ENCODE measurements at places on chromosomes 11 and 22. TPM values are rescaled to one million over a fixed set of nuclear protein-coding genes. Genes with fewer than 3 reads are reported as not detected.

Gene ACTN3
- total RNA-seq, result 0.34 TPM

Gene TIGD3
- 0.64 TPM for total RNA-seq

Gene CCDC116
- 0.51 TPM for total RNA-seq

Gene GRM5
- total RNA-seq, result not detected

Gene MYO18B
- 0.16 TPM for total RNA-seq

Gene SLC43A3
- 49.8 TPM for total RNA-seq

Gene EHF
- 0.37 TPM for total RNA-seq

Gene GAS2
- total RNA-seq, result 9.1 TPM

Gene PHLDA2
- total RNA-seq, result 1.6 TPM

Gene TRIM51
- not detected for total RNA-seq

Gene GTSE1
- total RNA-seq, result 1.3 TPM

Gene NEFH
- 1.6 TPM for total RNA-seq

Gene SIPA1
- total RNA-seq, result 167 TPM

Gene TEX54
- not detected for total RNA-seq

Gene BET1L
- total RNA-seq, result 48.1 TPM

Gene BRSK2
- total RNA-seq, result 0.26 TPM

Gene VSIG10L2
- 3.9 TPM for total RNA-seq

GRCh38 chr22:32528316-32528715 is 53.7 kb downstream of the FBXO7 start:
- DNase-seq, result no peak

GRCh38 chr22:19271856-19272535 is 19.5 kb downstream of the CLTCL1 start:
- DNase-seq, result no peak

GRCh38 chr11:111177037-111177871 is 68.3 kb upstream of the POU2AF2 start:
- DNase-seq, result no peak

DNA sequence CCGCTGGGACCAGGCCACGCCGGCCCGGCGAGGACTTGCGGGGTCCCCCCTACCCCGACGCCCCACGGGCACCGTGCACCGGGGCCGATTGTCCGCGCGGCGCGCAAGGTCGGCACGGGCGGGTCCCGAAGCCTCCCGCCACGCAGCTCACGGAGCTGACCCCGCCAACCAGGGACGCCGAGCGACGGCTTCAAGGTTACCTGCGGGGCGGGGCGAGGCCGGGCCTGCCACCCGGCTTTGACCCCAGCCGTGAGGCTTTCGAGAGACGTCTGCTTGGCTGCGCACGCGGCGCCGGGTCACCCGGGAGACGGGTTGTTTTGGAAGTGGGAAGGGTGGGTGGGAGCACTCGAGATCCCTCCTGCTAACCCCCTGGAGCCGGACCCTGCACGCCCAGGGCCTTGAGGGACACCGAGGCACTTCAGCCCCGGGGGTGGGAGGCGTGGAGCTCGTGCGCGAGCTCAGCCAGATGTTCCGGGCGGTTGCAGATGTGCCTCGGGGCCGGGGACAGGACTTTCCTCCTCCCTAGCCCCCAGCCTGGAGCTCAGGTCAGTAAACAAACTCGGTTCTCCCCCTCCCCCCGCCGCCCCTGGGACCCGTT is 3.2 kb upstream of the WNT11 start:
- DNase-seq, result peak; percentile 84

DNA sequence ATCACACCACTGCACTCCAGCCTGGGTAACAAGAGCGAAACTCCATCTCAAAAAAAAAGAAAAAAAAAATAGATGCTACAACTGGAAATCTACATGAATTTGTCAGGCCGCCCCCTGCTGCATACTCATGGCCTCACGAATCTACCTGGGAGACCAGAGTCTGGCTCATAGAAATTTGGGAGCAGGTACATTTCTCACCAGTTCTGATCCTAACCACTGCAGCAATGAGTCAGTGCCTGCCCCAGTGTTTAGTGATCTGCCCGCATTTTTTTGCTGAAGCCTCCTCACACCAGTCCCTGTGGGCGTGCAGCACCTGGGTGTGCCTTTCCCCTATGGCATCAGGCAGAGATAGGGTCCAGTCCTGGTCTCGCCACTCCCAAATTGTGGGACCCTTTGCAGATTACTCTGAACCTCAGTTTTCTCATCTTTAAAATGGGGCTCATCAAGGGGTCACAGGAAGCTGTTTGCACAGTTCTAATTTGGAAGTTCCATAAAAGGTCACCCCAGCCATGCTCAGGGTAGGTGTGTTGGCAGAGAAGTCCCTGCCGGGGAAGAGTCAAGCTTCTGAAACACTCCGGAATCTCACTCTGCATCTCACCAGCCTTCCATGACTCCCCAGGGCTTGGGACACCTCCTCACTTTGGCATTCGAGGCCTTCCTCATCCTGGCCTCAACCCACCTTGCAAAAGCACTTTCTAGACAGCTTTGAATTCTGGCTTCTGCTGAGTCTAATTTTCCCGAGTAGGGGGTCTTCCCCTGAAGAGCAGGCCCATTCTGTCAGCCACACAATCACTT is 39.3 kb upstream of the LINC01488 start:
- peak; percentile 42 for DNase-seq

- DNase-seq, result no peak
Measured at GRCh38 chr11:11252403-11252802, 100.6 kb downstream of the CSNK2A3 start.

GRCh38 chr11:2655834-2656622 is 43.8 kb downstream of the KCNQ1OT1 start:
- no peak for DNase-seq

DNA sequence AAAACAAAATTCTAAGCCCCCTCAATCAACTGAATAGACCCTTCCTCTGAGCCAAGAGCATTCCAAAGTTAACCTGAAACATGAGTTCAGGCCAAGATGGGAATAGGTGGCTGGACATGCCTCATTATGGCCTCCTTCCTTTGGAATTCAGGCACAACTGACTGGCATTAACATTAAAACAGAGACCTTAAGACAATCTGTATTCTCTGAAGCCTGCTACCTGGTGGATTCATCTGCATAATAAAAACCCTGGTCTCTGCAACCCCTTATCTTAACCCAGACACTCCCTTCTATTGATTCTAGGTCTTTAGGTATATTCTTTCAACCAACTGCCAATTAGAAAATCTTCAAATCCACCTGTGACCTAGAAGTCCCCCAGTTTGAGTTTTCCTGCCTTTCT is 66.3 kb downstream of the JRKL start:
- no peak for DNase-seq

- peak; percentile 79 for DNase-seq
Measured at GRCh38 chr11:64058494-64058893, 22.8 kb downstream of the FLRT1 start.

DNA sequence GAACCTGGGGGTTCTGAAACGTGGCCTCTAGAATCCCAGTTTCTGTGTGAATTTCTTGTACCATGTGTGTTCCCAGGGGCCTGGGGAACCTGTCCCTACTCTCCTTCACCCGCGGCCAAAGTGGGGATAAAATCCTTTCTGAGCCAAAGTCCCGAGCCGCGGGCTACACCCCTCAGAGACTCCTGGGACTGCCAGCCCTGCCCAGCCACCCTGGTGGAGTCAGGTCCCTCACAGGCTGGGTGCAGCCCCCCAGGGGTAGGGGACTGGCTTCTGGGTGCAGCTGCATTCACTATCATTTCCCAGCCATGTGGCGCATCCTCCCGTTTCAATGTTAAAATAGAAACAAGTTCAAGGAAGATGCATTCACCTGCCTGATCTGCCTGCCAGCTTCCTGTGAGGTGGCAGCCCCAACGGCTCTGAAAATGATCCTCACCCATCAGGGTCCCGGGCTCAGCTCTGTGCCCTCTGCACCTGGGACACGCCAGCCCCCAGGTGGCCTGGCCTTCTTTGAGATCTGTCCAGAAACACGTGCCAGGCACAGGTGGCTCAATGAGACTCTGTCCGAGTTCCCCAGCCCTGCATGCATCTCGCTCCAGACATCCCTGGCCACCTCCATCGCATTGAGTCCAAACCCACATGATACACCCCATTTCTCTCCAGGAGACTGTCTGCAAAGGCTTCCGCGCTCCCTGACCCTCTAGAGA is 338.8 kb downstream of the CTTN start:
- no peak for DNase-seq

GRCh38 chr22:19713650-19714311 is 522 bp upstream of the SEPTIN5 start:
- peak; percentile 81 for DNase-seq

DNA sequence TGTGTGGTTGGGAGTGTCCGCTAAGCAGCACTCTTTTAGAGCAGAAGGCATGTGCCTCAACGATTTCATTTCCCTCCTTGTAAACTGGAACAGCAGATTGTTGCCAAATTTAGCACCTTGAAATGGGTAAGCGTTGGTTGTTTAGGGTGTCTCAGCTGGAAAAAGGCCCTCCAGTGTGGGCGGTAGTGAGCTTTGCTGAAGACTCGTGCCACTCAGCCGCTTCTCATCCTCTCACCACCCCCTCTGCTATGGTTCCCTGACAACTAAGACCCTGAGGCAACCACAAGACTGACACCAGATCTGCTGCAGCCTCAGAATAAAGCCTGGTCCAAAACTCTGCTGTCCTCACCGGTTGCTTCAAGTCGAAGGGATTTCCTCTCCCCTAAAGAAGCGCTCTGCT is 9.9 kb upstream of the FERMT3 start:
- DNase-seq, result no peak

DNA sequence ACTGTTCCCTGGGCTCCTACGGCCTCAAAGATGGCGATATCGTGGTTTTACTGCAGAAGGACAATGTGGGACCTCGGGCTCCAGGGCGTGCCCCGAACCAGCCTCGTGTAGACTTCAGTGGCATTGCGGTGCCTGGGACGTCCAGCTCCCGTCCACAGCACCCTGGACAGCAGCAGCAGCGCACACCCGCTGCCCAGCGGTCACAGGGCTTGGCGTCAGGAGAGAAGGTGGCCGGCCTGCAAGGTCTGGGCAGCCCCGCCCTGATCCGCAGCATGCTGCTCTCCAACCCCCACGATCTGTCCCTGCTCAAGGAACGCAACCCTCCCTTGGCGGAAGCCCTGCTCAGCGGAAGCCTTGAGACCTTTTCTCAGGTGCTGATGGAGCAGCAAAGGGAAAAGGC is 555 bp downstream of the DDI1 start:
- no peak for DNase-seq

DNA sequence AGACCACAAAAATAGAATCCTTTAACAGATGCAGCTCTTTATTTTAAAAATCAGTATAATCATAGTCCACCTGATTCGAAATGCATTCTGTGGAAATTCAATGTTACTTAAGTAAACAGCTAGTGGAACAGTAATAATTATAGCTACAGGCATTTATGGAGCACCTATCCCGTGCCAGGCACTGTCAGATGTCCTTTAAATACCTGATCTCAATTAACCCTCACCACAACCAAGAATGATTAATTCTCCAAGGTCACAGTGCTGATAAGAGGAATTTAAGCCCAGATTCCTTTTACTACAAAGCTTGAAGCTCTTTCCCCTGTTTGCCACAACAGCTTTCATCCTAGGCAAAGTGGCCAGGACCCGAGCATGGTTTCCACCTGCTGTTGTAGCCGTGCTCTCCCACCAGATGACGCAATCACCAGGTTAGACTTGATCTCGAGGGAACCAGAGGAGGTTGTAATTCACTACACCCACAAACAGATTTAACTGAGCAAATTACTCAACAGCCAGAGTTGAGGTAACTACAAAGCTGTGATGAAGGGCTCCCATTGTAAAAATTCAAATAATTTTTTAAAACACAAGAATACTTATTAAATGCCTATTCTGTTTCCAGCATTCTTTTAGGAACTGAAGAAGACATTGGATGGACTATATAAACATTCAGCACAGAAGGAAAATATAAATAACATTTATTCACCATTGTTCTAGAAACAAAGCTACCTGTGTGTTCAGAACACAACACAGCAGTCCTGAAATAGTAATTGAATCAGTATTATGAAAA is 10.3 kb downstream of the PRDM10 start:
- DNase-seq, result no peak

- DNase-seq, result no peak
Measured at GRCh38 chr11:107961480-107961879, 33.2 kb downstream of the RAB39A start.

DNA sequence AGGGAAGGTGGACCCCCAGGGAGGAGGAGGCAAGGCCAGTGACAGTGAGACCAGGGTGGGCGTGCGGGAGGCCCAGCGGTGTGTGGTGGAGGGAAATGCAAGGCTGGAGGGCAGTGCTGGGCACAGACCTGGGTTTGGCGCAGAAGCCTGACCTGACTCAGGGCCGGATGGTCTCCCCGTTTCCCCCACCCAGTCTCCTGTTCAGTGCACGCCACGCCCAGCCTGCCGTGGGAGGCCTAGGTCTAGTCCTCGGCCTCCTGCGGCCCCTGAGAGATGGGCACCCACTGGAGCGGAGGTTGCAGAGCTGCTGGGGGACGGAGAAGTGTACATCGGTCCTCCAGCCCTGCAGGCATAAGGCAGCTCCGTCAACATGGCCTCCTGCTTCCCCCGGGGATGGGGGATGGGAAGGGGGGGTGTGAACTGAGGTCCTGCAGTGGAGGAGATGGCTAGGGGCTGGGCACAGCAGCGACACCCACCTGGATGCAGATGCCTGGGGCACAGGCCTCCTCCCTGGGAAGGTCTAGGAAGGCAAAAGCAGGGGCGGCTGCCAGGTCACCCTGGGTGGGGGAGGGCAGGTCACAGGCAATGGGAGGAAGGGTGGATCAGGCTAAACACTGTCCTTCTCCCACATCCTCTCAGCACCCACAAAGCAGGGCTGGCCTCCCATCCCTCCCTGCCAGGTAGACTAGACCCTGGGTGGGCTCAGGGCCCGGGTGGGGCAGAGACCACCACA is 15.9 kb downstream of the IL17REL start:
- DNase-seq, result no peak

GRCh38 chr11:130379276-130379675 is 49.1 kb downstream of the ADAMTS8 start:
- no peak for DNase-seq

GRCh38 chr11:95794086-95794485 is 3.8 kb downstream of the CEP57 start:
- no peak for DNase-seq

DNA sequence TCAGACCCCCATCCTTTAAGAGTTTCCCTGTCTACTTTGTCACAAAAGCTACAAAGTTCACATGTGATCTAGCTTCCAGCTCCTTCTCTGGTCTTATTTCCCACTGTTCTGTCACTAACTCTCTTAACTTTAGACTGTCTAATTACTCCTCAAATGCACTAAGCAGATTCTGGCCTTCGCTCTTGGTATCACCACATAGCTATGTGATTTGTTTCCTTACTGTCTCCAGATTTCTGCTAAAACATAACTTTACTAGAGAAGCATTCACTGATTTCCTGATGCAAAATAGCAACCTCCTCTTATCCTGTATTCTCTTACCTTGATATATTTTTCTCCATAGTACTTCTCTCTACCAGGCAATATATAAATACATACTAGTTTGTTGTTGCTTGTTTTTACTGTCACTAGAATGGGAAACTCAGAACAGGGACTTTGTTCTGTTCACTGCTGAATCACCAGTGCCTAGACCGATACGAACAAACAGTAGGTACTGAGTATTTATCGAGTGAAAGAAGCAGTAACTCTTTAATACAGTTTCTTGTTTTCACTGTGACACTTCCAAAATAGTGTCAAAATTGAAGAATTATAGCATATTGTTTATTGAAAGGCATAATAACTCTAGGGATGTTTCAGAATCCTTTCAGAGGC is 205.6 kb downstream of the DDX10 start:
- DNase-seq, result no peak

GRCh38 chr11:4636962-4637661 is at the start of gene OR51D1:
Gene OR51D1, plus strand, starts transcription at chr11:4637477. Its CDS starts 2,314 bp downstream, at chr11:4639791.
- DNase-seq, result peak; percentile 89

Measured in spleen (tissue), 13 donors.